Naive B cell (primary cell): ENCODE measurements at places on chromosomes 1 and 21. TPM values are rescaled to one million over a fixed set of nuclear protein-coding genes. Genes with fewer than 3 reads are reported as not detected.

Gene MAP10
- polyA plus RNA-seq, result 2.8 TPM

DNA sequence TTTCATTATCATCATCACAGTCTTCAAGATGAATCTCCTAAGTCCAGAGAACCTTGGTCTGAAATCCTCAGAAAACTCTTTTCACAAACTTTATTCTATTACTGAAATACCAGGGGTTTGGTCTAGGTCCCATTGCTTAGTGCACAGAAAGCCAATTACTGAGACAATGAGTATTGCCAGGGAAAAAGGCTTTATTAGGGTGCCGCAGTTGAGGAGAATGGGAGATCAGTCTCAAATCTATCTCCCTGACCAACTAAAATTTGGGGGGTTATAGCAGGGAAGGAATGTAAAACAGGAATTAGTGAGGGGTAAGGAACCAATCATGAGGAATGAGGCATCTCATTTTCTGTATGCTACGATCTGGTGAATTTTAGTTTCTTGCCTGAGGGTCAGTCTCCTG lies 70.5 kb upstream of the PPIH start:
- no peak for DNase-seq

- no peak for DNase-seq
These were observed 9.3 kb downstream of the LEPR start for GRCh38 chr1:65429806-65430205.

DNA sequence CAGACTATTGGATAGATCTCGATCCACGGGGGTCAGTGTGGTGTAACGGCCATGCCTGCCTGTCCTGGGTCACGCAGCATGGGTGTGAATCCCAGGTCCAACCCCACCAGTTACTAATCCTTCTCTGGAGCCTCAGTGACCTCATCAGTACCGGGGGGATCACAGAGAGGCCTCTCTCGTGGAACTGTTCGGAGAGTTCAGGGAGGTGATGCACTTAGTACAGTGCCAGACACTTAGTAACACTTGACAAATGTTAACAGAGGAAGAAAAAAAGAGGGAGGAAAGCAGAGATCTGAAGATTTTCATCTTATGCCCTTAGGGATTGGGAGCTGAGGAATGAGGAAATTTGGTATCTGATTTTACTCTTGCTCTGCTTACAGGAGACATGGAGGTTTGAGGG lies 2.9 kb downstream of the ABCA4 start:
- no peak for DNase-seq

DNA sequence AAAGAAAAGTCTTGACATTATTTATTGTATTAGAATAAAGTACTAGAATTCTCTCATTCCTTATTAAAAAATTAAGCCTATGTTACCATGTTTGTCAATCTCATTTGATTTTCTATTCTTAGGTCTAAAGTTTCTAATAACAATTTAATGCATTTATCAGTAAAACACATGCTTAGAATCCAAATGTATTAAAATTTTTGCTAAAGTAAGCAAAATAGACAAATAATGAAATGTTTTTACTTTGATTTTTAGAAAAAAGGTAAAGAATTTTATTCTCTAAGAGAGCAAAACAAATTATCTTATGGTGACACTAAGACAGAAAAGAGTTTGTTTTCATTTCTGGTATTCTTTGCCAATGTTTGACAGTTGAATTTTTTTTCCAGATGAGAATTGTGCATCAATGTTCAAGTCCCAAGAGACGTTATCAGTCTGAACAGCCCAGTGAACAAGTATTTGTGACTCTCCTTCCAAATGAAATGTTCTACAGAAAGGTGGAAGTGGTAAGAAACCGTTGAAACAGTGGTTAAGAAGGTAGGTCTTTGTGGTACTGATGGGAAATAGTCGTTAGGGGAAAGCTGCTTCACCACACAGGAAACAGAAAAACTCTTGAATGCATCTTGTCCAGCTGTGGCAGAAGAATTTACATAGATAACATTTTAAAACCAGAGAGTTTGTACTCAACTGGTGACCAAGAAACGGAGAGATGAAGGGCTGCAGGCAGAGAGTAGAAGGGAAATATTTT lies 402.5 kb downstream of the PTPRC start:
- DNase-seq, result peak; percentile 49
